ENCODE measurements at places on chromosomes 6 and 20.

DNA sequence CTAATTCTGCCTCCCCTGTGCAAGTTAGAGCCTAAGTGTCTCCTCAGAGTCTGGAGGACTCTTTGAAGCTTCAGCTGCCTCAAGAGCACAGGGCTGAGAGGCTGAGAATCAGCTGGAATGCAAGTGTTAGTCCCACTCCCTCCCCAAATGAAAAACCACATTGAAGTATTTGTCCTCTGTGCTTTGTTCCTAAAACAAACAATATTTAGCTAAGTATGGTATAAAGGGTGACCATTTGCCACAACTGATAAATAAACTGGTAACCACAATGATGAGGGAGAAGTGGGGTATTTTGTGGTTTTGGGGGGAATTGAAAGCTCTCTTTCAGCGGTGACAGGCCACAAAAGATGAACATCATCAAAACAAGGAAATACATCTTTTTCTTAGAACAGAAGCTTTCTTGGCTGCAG, 91.7 kb upstream of the HDDC2 start:
- no peak overlapping the region for H3K27ac ChIP-seq
- H3K27me3 ChIP-seq, result no peaks in the 10 kb centered on the region
- no peaks in the 10 kb centered on the region for H3K36me3 ChIP-seq
- H3K4me1 ChIP-seq, result no peaks in the 10 kb centered on the region
- DNase-seq, result peak; percentile 49

- no peak overlapping the region for H3K27ac ChIP-seq
- H3K36me3 ChIP-seq, result no peaks in the 10 kb centered on the region
- H3K4me1 ChIP-seq, result no peaks in the 10 kb centered on the region
- DNase-seq, result no peak
These were observed 643.8 kb upstream of the AGPAT4 start for GRCh38 chr6:161917645-161918044.

GRCh38 chr6:142055219-142055618, 77.5 kb upstream of the GJE1 start:
- H3K4me3 ChIP-seq, result no peak overlapping the region
- H3K4me1 ChIP-seq, result no peaks in the 10 kb centered on the region
- DNase-seq, result no peak
- no peaks in the 10 kb centered on the region for H3K27me3 ChIP-seq
- no peak overlapping the region for H3K27ac ChIP-seq

- no peaks in the 10 kb centered on the region for H3K27me3 ChIP-seq
- peak overlapping the region; percentile 42 for H3K4me3 ChIP-seq
- peak; percentile 89 for DNase-seq
- peaks cover 34% of the 10 kb centered on the region for H3K4me1 ChIP-seq
- H3K36me3 ChIP-seq, result no peaks in the 10 kb centered on the region
- H3K27ac ChIP-seq, result peak overlapping the region; percentile 74
These were observed 49.6 kb upstream of the PTPRK start for GRCh38 chr6:128569732-128570679.

GRCh38 chr20:50403565-50404418, 106.4 kb upstream of the PTPN1 start:
- DNase-seq, result no peak
- H3K4me3 ChIP-seq, result no peak overlapping the region
- H3K27ac ChIP-seq, result no peak overlapping the region

DNA sequence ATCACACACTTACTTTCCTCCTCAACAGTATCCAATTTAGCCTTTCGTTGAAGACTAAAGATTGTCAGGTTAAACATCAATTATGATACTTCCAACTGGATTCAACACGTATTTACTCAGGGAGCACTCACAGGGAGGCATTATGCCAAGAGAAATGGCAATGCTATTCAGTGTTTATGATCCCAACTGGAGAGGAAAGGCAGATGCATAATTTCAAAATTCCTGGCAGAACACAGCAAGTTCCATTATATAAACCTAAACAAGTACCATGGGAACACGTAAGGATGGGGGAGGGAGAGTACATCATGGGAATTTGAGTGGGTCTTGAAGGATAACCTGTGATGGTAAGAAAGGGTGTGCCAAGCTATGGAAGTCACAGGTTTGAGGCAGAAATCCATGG, 112.7 kb downstream of the ISM1 start:
- no peak for DNase-seq
- H3K4me3 ChIP-seq, result no peak overlapping the region
- no peaks in the 10 kb centered on the region for H3K27me3 ChIP-seq
- no peaks in the 10 kb centered on the region for H3K36me3 ChIP-seq
